ENCODE measurements at places on chromosomes 6 and 20. TPM values are rescaled to one million over a fixed set of nuclear protein-coding genes. Genes with fewer than 3 reads are reported as not detected.

The OR12D3 gene
- total RNA-seq = not detected

The MATN4 gene
- 0.16 TPM for total RNA-seq

The TFAP2C gene
- total RNA-seq = not detected

The KCNG1 gene
- not detected for total RNA-seq

The CALHM4 gene
- not detected for total RNA-seq

The NCR2 gene
- total RNA-seq = not detected

The GJA1 gene
- 0.07 TPM for total RNA-seq

The CLPSL2 gene
- not detected for total RNA-seq

Data from T-helper 2 cell treated with Interferon-gamma antibody and Interleukin-4, amounts not matched to agents 100 ng/mL and 5 ng/mL, for 36 hours (primary cell).